Mesenteric fat pad (tissue), 1 donor: ENCODE measurements at places on chromosomes 16 and 17. TPM values are rescaled to one million over a fixed set of nuclear protein-coding genes. Genes with fewer than 3 reads are reported as not detected.

DNA sequence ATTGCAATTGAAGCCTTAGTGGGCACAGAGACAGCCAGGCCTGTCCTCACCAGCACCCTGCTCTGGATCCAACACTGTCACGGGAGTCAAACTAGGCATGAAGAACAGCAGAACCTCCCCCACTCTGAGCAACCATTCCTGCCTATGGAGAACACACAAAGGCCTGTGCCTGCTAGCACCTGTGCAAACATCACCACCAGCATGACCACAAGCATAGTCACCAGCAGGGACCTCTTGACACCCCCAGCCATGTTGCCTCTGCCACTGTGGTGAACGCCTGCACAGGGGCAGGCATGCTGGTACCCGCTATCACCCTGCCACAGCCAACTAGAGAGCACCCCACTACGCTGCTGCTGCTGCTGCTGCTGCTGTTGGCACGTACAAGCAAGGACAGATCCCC lies 51.7 kb downstream of the CMC2 start:
- no peak for DNase-seq

DNA sequence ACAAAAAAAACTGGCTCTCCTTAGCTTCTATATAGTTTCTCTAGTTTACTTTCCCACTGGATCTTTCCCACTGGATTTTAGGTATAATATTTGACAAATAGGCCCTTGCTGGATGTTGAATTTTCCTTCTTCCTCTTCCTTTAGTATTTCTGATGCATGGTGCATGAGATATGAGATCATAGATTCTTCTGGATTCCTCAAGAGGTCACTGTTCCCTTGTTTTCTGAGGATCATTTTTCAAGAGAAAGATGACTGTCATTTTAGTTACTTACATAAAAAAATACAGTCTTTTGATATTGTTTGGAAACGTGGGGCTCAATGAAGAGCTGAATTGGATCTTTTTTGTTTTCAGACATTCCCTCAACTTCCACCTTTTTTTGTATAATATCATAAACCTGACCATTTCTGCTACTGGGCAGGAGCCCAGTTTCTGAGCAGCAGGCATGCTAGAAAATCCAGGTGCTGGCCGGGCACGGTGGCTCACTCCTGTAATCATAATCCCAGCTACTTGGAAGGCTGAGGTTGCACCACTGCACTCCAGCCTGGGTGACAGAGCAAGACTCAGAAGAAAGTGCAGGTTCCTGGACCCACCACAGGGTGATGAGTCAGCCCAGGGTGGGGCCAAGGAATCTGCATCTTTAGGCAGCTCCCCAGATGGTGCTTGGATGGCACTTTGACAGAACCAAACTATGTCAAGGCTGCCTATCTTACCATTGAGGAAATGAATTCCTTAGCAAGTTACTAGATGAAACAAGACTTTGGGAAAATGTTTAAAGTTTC lies 70.3 kb downstream of the SDR42E1 start:
- no peak for DNase-seq

- DNase-seq, result no peak
These were observed 1.6 kb downstream of the CYB561 start for GRCh38 chr17:63444457-63444856.

GRCh38 chr16:55076053-55076452 lies 145.4 kb downstream of the IRX5 start:
- no peak for DNase-seq

- no peak for DNase-seq
These were observed 227.5 kb upstream of the ZFHX3 start for GRCh38 chr16:73275448-73275847.

Gene SLC5A11
- total RNA-seq, result 0.16 TPM

DNA sequence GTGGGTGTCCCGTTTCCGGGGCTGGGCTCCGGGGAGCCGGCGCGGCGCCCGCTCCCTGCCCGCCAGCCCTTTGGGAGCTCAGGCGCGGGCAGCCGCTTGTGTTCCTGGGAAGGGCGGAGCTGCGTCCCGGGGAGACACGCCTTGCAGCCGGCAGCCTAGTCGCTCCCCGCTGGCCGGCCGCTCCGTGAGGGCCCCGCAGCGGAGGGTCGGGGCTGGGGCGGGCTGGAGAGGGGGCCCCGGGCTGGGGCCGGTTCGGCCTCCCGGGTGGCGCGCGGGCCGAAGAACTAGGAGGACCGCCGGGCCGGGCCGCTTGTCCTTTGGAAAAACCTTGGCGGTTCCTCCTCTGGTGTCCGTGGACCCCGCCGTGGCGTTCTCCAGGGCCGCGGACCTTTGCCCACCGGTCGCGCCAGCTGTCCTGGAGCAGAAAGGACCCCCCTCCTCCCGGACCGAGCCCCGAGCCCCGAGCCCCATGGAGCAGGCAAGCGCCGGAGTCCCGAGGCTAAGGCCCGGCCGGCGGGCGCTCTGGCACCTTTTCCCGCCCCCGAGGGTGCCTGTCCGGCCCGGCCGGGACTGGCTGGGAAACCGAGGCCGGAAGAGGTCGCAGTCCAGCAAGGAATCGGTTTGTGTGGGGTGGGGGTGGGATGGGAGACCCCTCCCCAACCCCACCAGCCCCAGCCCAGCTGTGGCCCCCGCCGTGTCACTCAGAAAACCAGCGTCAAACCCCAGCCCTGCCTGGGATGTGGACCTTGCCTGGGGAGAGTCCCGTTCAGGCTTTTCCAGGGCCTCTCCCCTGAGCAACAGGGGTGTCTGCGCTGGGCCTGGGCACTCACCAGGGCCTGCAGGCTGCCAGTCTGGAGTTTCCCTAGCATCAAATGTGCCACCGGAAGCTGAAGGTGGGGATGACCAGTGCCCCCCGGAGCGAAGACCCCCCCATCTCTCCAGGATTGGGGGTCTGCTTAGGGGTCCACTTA lies 6.8 kb upstream of the TBC1D3B start:
- DNase-seq, result peak; percentile 92

Gene ABCC12
- total RNA-seq, result not detected

Gene RABEP2
- 7.5 TPM for total RNA-seq

DNA sequence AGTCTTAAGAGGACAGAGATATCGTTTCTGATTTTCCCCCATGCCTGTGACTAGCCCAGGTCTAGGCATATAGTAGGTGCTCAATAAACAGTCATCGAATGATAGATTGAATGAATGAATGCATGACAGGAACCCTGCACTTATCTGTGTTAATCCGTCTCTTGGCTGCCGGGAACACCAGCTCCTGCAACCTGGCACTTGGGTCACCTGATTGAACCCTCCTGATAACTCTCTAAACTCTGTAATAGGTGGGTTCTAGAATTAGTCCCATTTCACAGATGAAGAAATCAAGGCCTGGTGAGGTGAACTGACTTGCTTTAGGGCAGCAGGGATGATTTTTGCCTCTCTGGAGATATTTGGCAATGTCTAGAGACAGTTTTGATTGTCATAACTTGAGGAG lies 43.7 kb downstream of the ABCC1 start:
- no peak for DNase-seq

Gene SPATA22
- not detected for total RNA-seq

DNA sequence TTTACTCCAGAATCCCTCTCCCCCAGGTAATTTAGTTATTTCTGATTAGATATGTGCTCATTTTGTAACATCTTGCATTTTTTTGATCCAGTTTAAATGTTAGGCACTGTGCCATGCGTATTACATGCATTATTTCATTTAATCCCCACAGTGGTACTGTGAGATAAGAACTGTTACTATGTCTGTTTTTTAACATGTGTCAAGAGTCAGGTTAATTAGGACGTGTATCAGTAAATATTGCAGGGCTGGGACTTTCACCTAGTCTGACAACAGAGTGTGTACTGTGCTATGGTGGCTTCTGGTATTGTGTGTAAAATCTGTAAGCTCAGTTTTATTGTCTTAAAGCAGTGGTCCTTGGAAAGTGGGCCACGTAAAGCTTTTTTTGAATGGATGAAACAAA lies 10.6 kb downstream of the RSPRY1 start:
- no peak for DNase-seq

GRCh38 chr16:78435260-78435659 lies 335.8 kb downstream of the WWOX start:
- no peak for DNase-seq

- no peak for DNase-seq
These were observed 12.6 kb downstream of the SAP30BP start for GRCh38 chr17:75679706-75680211.
